Large intestine (tissue), 12 donors: ENCODE measurements at places on chromosomes 6 and 20. TPM values are rescaled to one million over a fixed set of nuclear protein-coding genes. Genes with fewer than 3 reads are reported as not detected.

TMEM217 gene
- 1.5 TPM for polyA plus RNA-seq

C6orf15 gene
- polyA plus RNA-seq = not detected

ABHD12 gene
- polyA plus RNA-seq = 45.8 TPM

TSPO2 gene
- polyA plus RNA-seq = 2.3 TPM

ZSCAN23 gene
- 3.6 TPM for polyA plus RNA-seq

HLA-DQA1 gene
- 53.4 TPM for polyA plus RNA-seq

BNIP5 gene
- 11.2 TPM for polyA plus RNA-seq

PPP1R14C gene
- 2.9 TPM for polyA plus RNA-seq

PBOV1 gene
- not detected for polyA plus RNA-seq

SUPT3H gene
- 12.0 TPM for polyA plus RNA-seq

DPPA5 gene
- not detected for polyA plus RNA-seq

ZNF217 gene
- 23.8 TPM for polyA plus RNA-seq

ASIP gene
- polyA plus RNA-seq = 0.27 TPM

PNPLA1 gene
- 3.3 TPM for polyA plus RNA-seq

EPPIN gene
- polyA plus RNA-seq = not detected
